Bronchial epithelial cell (primary cell): ENCODE measurements at places on chromosomes 1 and 21. TPM values are rescaled to one million over a fixed set of nuclear protein-coding genes. Genes with fewer than 3 reads are reported as not detected.

DNA sequence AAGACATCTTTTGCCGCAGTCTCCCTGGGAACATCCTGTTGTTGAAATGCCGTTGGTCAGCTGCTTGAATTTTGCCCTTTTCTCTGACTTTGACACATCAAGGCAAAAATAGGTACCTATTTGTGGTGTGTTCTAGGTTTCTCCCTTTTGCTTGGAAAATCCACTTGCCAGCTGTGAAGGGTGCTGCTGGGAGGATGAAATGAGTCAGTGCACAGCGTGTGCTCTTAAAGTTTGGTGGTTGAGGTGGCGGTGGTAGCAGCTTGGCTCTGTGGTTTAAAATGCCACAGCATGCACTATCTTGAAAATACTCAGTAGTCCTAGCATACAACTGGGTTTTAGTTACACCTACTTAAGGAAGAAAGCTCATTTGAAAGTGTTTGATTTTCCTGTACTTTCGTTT lies 183.8 kb downstream of the DHRS3 start:
- DNase-seq = peak; percentile 73

The IL22RA1 gene
- total RNA-seq = 0.26 and 1.5 TPM in 2 replicates

DNA sequence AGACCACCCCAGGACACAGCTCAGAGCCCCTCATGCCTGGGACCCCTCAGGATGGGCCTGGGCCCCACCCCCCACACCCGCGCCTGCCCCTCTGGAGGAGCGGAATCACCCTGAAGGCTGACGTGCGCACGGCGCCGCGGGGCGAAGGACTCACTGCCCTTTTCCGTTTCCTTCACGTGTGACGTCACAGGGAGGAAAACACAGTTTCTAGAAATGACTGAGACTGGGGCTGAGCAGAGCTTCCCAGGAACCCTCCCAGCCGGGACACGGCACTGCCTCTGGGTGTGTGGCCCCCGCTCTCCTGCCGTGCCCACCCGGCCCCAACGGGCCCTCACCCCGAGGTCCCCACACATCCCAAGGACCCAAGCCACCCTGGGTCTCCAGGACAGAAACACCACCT lies 5.4 kb upstream of the TNFRSF4 start:
- DNase-seq = no peak

DNA sequence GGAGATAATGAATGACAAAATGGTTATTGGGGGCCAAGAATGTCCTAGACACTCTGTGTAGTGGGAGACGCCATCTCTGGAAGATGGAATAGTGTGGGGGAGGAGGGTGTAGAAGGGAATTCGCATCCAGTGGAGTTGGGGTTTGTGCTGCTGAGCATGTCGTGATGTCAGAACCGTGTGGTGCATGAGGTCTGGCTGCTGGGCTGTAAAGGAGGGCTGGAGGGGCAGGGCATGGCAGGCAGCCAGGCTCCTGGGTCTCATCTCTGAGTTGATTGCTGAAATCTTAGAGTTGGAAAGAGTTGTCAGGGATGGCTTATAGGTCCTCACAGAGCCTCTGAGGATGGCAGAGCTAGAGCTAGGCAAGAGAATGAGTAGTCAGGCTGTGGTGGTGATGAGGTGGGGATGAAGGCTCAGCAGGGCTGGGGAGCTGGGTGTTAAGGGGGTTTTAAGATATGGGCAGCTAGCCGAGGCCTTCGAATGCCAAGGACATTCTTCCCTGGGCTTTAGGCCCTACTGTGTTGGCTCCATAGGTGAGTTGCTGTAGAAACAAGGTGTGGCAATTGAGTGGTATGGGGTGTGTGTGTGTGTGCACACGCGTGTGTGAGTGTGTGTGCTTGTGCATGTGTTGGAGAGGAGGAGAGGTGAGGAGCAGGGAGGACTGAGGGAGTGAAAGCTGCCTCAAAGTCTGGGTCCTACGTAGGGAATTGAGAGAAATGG lies 1.9 kb downstream of the PPFIA4 start:
- DNase-seq = no peak

DNA sequence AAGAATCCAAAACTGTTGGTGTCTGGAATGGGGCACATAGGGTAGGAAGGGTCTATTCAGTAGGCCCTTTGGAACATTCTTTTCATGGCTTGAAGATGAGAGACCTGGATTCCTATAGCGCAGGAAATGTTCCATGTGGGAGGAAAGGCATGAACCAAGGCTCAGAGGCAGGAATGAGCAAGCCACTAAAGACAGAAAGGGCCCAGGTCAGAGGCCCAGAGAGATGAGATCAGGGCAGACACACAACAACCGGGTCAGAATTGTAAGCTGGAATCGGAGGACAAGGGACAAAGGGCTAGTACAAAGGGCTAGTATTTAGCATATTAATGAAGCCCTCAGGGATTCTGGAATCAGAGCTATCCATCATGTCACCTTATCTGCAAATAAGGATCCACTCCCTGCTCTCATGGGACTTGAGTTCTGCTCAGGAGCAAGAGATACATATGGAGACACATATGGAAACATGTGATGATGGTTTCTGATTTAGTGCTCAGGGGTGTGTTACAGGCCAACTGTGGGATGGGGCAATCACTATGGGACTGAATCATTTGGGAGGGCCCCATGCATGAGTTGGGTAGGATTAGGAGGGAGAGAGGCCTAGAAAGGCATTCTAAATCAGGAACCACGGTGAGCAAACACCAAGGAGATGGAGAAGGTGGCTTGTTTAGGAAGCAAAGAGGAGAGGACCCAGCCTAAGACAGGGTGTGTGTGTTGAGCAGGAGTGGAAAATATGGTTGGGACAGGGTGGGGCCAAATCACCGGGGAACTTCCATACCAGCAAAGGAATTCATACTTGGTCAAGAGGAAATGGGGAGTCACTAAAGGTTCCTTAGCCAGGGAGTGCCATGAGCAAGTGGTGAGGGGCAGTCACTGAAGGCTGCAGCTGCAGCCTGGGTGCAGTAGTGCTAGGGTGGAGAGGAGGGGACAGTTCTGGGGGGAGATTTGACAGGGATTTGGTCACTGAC lies 8.6 kb downstream of the NECTIN4 start:
- DNase-seq = peak; percentile 82
